Kidney glomerular epithelial cell (primary cell): ENCODE measurements at places on chromosomes 7 and 10.

- DNase-seq = no peak
Measured at GRCh38 chr10:5618042-5618441, 48.4 kb downstream of the ASB13 start.

DNA sequence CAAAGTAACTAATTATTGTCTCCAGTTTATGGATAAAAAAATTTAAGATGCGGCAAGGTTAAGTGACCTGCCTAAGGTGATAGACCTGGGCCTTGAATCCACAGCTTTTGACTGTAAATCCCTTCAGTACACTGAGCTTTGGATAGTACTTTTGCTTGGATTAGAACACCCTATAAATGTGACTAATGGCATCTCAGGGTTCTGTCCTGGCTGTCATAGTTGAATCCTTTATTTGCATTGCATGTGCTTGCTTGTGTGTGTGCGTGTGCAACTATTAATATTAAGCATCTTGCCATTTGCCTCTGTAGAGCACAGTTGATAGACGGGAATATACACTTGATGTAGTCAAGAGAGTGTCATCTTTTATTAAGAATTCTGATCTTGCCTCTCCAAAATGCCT lies 228.0 kb downstream of the AUTS2 start:
- no peak for DNase-seq

GRCh38 chr10:90420637-90421318 lies 437.1 kb downstream of the HTR7 start:
- no peak for DNase-seq

DNA sequence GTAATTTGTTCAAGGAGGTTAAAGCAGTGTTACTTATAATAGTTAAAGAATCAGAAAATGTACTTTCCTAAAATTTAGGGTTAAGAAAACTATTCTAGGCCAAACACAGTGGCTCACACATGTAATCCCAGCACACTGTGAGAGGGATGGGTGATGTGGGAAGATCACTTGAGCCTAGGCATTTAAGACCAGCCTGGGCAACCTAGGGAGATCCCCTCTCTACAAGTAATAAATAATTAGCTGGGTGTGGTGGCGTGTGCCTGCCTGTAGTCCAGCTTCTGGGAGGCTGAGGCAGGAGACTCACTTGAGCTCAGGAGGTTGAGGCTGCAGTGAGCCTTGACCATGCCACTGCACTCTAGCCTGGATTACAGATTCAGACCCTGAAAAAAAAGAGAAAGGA lies 3.6 kb upstream of the STEAP2 start:
- DNase-seq = no peak

DNA sequence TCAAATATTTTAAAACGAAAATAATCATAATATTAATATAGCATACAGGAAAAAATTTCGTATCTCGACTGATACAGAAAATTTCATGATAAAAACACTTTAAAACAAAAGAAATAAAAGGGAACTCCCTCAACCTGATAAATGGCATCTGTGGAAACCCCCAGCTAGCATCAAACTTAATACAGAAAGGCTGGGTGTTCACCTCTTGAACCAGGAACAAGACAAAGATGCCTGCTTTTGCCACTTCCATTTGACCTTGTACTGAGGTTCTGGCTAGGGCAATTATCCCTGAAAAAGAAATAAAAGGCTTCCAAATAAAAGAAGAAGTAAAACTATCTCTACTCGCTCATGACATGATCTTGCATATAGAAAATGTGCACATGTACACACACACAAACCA lies 2.5 kb upstream of the ALOX5 start:
- DNase-seq = no peak

- no peak for DNase-seq
Measured at GRCh38 chr10:114523876-114524275, 119.6 kb upstream of the AFAP1L2 start.

- DNase-seq = no peak
Measured at GRCh38 chr7:30254248-30254647, 30.1 kb upstream of the ZNRF2 start.

GRCh38 chr7:44272456-44272855 lies 52.9 kb downstream of the CAMK2B start:
- DNase-seq = no peak

GRCh38 chr10:821322-821721 lies 110.2 kb downstream of the LARP4B start:
- peak; percentile 1 for DNase-seq

DNA sequence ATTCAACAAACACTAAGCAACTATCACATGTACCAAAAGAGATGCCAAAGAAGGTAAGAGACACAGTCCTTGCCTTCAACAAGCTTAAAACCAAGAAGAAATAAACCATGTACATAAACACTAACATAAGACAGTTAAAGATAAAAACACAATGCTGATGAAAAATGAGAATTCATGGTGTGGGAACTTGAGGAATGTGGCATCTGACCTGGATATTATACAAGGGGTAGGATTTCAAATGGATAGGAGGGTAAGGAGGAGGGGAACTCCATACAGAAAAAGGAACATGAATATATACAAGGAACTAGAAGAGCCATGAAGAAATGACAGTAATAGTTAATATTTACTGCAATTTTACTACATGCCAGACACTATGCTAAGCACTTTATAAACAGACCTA lies 11.0 kb downstream of the HIBADH start:
- no peak for DNase-seq

GRCh38 chr7:36896418-36896817 lies 172.1 kb upstream of the AOAH start:
- no peak for DNase-seq

DNA sequence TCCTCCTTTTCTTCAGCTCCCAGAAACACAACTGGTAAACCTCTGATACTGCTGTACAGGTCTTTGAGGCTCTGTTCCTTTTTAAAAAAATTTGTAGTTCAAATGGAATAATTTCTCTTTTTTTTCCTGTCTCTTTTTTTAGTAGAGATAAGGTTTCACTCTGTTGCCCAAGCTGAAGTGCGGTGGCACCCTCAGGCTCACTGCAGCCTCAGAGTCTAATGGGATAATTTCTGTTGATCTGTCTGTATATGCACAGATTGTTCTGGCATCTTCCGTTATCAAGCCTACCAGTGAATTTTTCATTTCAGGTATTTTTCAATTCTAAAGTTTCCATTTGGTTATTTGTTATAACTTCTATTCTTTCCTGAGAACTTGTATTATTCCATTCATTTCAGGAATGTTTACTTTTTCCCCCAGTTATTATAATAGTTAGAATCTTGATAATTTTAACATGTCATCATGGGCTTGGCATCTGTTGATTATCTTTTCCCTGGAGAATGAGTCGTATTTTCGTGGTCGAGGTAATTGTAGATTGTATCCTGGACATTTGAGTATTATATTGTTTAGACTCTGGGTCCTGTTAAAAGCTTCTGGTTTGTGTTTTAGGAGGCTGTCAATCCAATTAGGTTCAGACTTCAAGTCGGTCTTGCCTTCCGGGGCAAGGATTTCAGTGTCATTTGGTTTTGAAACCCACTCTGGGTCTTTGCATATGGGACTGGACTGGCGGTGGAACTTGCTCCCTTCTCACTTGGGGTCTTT lies 24.5 kb downstream of the CRCP start:
- DNase-seq = no peak

- no peak for DNase-seq
Measured at GRCh38 chr10:128080641-128081040, 45.6 kb downstream of the MKI67 start.

- DNase-seq = no peak
Measured at GRCh38 chr10:12938271-12938670, 63.2 kb downstream of the CCDC3 start.

GRCh38 chr10:103111031-103111917 lies 81.8 kb downstream of the NT5C2 start:
- no peak for DNase-seq

DNA sequence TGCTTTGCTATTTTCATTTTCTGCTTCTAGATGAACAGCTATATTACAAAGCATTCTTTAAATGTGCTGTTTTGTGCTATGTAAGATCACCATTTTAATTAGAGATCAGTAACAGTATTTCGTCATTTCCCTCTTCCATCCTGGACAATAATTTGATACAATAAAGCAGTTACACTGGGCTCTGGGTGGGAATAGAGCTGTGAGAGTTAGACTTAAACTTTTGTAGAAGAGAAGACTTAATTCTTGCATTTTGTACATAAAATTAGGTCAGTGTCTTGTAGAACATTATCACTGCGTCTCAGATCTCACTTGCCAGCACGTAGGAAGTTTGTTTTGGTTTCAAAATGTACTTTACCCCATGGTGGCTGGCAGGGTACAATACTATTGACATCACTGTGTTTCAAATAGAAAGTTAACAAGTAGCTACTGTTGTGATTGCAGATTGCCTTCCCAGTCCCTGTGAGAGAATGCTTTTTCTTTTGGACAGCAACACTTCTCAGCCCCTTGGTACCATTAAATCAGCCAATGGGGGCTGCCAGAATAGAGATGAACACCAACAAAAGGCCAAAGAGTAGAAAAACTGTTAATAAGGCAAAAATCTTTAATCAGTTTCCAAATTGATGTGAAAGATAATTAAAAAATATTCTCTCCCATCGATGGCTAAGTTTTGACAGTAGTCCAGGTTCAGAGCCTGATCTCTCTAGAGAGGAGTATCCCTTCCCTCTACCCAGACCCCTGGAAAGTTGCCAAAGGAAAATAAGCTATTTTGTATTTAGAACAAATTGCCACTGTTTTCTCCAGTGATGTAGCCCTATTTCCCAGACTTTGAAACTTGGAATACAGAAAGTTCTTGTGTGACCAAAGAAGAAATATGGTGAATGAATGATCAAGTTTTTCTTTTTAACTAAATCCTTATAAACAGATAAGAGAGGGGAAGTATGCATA lies 35.1 kb downstream of the SMNDC1 start:
- DNase-seq = no peak

GRCh38 chr10:78450807-78451485 lies 417.3 kb downstream of the RPS24 start:
- DNase-seq = no peak

DNA sequence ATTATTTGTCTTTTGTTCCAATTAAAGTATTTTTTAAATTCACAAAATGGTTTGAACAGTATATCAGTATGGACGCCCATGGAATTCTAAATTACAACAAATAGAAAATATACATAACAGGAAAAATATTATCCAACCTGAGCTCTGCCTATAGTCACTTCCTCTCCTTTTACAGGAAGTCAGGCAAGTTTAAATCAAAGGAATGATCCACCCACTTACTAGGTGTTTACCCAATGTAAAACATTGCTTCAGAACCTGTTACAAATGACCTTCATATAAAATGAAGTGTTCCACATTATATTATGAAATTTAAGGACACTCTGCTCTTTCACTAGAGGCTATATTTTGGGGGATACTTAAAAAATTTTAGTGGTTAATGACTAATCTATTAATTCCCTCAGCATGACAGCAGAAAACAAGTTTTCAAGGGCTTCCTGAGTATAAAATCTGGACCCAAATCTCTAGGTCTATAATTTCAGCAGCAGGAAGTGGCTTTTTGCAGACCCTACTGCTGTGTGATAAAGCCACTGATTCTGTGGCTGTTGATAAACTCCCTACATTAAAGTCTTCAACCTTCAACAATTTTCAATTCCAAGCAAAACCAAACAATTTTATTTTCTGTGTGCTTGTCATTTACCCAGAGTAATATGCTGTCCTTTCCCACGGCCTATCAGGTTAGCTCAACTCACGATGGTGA lies 722.6 kb downstream of the GATA3 start:
- no peak for DNase-seq

DNA sequence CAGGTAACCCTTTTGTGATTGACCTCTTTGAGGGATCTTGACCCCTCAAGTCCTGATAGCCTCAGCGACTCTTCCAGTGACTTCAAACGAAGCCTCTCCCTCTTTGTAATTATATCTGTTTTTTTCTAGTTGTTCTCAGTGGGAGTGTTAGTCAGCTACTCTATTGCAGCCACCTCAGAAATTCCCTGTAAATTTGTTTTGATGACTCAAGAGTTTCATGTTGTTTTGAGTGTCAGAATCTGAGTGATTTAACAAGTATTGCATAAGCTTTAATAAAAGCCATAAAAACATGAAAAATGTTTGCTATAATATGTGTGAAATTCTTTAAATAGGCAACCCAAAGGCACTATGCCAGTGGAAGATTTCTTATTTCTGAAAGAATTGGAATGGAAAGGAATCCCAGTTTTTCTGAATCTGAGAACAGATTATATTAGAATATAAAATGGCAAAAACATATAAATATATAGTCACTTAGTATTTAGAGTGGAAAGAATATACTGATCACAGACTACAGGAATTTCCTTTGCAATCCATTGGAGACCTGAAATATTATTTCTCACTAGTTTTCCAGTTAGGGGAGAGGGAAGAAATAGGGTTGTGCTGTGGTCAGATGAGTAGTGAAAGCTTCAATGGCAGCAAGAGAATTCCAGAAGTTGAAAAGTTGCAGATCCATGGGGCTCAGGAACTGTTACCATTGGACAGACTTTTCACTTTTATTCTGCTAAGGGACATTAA lies 94.4 kb upstream of the SEMA3C start:
- DNase-seq = peak; percentile 66

DNA sequence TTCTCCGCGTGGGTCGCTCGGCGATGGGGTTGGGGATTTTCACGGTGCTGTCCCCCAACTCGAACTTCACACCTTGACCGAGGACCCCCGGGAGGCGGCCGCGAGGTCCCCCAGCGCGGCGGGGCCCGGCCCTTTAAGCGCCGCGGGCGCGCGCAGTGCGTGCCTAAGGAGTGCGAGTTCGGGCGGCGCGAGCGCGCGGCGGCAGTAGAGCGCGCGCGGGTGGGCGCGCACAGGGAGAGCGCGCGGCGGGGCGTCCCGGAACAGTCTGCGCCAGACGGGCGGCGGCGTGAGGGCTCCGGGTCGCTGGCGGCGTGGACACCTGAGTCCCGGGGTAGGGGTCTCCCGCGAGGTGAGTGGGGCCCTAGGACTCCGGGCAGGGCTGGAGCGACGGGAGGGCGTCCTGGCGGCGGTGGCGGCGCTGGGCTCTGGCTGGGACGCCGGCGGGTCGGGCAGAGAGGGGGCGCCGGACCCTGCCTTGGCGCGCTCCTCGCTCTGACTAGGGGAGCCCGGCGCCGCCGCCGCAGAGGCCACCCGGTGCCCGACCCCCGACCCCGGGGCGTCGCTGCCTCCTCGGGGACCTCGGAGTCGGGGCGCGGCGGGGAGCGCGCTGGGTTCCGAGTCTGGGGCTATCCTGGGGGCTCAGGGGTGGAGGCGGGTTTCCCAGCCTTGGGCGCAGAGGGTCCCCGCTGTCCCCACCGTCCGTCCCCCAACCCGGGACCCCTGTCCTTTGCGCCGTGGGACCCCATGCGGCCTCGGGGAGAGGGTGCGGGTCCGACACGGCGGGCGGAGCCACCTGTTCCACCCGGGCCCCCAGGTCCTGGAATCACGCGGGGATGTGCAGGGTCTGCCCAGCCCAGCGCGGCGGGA lies at the start of gene PROSER2:
TSS of gene PROSER2 (plus strand) at position 235 of the 867 bp plus-strand sequence. CDS start 28,722 bp downstream, outside the sequence.
- no peak for DNase-seq

- DNase-seq = no peak
Measured at GRCh38 chr7:22121702-22122474, 176.2 kb upstream of the CDCA7L start.

GRCh38 chr10:102227050-102227449 lies 951 bp downstream of the ELOVL3 start:
- DNase-seq = no peak

GRCh38 chr10:12027539-12027938 lies 15.1 kb downstream of the UPF2 start:
- DNase-seq = no peak

DNA sequence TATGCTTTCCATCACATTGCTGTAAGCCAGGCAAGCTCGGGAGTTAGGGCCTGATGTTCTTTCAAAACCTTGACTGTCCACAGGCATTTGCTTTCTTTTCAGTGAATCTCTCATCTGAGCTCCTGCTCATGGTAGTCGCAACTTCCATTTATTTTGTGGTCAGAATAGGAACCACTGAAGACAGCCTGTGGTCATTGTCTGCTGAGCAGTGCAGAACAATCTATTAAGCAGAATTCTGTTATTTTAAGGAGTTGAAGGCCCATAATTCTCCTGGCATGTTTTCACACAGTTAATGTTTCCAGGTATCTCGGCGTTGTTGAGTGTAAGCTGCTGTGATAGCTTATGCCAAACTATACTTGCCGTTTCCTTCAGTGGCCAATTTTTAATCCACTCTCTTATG lies 491.1 kb upstream of the AKR1E2 start:
- peak; percentile 34 for DNase-seq
